A549 treated with DMSO at 1 μM for 4 hours (cell line): ENCODE measurements at places on chromosomes 13 and 19. TPM values are rescaled to one million over a fixed set of nuclear protein-coding genes. Genes with fewer than 3 reads are reported as not detected.

Gene CEACAM4
- not detected in 5 replicates for total RNA-seq

Gene FUT3
- 0.07 to 0.14 TPM in 2 of 5 replicates, not detected in the others for total RNA-seq

Gene IL4I1
- total RNA-seq = 0.58 to 1.2 TPM (median 0.76 TPM) in 5 replicates

Gene PBX4
- 0.48 to 1.6 TPM (median 1.4 TPM) in 5 replicates for total RNA-seq

Gene FUZ
- total RNA-seq = 13.9 to 17.0 TPM (median 15.0 TPM) in 5 replicates

Gene PNMA8B
- total RNA-seq = not detected in 5 replicates

Gene MIDN
- 42.1 to 48.9 TPM (median 48.2 TPM) in 5 replicates for total RNA-seq

Gene CD22
- total RNA-seq = 0.51 to 1.6 TPM (median 0.63 TPM) in 5 replicates

Gene FAM216B
- total RNA-seq = not detected in 5 replicates

Gene ZNF709
- 0.02 to 0.05 TPM in 2 of 5 replicates, not detected in the others for total RNA-seq

Gene VAV1
- 7.0 to 8.7 TPM (median 8.2 TPM) in 5 replicates for total RNA-seq
